ENCODE measurements at places on chromosomes 3 and 15.

DNA sequence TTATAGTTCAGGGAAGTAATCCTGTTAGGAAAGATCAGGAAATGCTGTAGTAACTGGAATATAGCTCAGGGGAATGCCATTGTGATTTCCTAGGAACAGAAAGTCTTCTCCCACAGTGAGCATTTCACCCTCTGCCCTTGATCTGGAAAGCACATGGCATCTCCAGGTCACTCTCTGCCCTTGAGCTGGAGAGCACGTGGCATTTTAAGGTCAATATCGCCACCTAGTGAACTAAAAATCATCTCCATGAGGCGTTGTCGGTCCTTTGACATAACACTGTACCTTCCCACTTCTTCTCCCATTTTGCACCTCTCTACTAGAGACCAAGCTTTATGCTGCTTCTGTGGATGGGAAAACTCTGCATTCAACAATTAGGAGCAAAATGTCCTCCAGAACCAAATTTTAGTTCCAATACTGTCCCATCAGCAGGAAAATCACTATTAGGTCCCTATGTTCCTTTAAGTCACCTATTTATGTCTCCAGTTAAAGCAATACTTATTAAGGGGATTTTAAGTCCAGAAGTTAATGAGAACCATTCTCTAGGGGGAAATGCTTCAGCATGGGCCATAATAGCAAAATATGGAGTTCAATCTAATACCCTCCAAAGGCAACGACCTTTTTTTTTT lies 54.7 kb upstream of the GK5 start:
- DNase-seq: no peak

DNA sequence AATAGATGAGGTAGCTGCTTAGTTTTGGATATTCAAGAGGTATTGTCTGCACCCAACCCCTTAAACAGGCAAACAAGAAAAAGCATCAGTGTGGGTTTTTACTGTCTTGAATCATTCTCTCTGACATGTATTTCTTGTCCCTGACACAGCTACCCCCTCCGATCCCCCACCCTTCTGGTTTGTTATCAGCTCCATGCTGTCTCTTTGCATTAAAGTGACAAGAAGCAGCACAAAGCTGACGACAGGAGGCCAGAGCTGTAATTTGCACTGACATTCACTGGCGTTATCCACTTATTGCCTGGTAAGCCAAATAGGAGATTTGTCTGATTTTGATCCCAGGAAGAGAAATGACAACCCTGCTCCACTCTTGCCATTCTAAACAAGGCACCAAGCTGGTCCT lies 83.3 kb upstream of the SNRK start:
- DNase-seq: no peak

- no peak for DNase-seq
These were observed 723.8 kb downstream of the MECOM start for GRCh38 chr3:168939651-168940238.

DNA sequence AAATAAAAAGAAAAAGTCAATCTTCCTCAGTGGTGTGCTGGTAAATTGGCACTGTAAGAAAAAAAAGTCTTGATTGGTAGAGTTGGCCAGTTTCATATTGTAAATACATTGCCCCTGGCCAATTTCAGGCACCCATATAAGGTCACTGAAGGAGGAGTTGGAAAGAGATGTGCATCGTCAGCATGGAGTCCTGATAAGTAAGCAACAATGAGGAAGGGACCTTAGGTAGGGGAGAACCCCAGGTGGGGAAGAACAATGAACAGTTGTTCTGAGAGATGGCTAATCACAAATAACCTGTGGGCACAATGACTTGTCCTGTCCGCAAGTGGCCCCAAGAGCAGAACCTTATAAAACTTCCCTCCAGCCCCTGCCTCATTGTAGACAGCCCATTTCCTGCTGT lies 8.6 kb upstream of the CYP8B1 start:
- DNase-seq: no peak

GRCh38 chr3:133439563-133439962 lies 39.7 kb downstream of the BFSP2 start:
- no peak for DNase-seq

DNA sequence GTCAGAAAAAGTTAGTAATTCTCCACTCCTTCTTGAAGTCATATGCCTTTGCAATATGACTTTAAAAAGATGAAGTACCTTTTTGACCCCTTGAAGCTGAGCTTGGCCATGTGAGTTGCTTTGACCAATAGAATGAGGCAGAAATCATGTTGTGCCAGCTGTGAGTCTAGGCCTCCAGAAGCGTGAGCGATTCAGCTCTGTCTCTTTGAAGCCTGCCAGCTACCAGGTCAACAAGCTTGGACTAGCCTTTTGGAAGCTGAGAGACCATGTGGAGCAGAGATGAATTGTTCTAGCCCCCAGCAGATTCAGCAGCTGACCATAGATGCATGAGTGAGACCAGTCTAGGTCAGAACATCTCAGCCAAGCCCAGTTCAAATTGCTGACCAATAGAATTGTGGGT lies 69.8 kb upstream of the EOMES start:
- no peak for DNase-seq

GRCh38 chr3:69763458-69763857 lies 24.2 kb downstream of the MITF start:
- DNase-seq: no peak

GRCh38 chr3:133676336-133677118 lies 14.8 kb upstream of the TOPBP1 start:
- no peak for DNase-seq

DNA sequence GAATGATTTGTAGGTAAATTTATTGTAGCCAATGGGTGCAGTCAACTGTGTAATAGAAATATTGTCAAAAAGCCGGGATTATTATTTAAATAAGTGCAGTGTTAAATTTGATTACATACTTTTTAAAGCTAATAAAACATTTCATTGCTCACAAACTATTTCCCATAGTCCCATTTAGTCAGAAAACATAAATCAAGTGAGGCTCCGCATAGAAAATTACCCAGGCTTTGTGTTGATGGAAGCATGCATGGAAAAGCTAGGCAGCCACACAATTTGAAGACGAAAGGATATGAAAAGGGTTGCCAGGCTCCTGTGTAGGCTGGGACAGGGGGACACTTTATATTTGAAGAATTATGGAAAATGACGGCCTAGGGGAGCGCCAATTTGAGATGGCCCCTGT lies 82.3 kb downstream of the LRTM1 start:
- DNase-seq: no peak

DNA sequence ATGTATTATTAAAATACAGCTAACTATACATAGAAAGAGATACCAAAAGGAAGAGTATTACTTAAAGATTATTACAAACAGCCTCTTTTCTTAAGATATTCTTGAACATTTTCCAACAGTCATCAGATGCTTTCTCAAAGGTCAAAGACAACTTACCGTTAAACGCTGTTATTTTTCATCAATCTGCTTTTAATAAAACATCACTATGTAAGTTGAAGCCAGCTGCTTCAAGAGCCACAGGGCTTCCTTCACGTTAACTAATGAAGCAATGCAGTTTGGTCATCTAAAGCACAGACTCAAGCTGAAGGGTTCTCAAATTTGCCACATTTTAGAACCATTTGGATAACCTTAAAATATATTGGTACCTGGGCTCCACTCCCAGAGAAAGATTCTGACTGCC lies 578.8 kb downstream of the ROBO2 start:
- no peak for DNase-seq

DNA sequence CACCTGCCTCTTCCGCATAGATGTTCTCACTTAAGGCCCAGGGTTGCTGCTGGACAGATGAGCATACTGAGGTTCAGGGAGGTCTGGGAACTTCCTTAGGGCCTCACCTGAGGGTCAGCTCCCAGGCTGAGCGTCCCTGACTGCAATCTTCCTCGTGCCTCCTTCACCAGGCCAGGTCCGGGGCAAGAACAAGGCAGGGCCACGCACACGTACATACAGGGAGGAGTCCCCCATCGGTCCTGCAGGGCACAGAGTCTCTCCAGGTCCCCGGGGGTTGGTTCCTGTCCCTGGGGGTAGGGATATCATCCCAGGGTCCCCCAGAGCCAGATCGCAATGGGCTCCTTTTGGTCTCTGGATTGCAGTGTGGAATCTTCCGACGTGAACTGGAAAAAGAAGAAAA lies 130.1 kb downstream of the LRRK1 start:
- DNase-seq: peak; percentile 44

GRCh38 chr15:58329211-58329610 lies 102.6 kb upstream of the LIPC start:
- no peak for DNase-seq

- no peak for DNase-seq
These were observed 54.4 kb downstream of the KLHL6 start for GRCh38 chr3:183500981-183501704.

- DNase-seq: no peak
These were observed 7.9 kb downstream of the LTK start for GRCh38 chr15:41505776-41506175.

- DNase-seq: no peak
These were observed 723.0 kb upstream of the BCHE start for GRCh38 chr3:166560253-166560652.

DNA sequence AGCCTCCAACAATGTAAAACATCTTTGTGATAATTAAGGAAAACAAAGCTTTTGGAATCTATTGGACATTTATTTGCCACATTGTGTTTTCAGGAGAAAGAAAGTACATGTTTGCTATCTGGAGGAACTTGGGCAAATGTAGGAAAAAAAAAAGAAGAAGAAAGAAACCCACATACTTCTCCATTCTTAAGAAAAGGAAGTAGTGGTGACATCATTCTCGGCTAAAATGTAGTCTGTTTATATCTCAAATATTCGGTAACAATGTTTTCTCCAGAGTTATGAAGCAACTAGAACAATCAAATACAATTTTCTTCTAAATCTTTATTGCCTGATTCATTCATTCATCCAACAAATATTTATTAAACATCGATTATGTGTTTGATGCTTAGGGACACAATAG lies 2.3 kb upstream of the TGFBR2 start:
- DNase-seq: no peak

DNA sequence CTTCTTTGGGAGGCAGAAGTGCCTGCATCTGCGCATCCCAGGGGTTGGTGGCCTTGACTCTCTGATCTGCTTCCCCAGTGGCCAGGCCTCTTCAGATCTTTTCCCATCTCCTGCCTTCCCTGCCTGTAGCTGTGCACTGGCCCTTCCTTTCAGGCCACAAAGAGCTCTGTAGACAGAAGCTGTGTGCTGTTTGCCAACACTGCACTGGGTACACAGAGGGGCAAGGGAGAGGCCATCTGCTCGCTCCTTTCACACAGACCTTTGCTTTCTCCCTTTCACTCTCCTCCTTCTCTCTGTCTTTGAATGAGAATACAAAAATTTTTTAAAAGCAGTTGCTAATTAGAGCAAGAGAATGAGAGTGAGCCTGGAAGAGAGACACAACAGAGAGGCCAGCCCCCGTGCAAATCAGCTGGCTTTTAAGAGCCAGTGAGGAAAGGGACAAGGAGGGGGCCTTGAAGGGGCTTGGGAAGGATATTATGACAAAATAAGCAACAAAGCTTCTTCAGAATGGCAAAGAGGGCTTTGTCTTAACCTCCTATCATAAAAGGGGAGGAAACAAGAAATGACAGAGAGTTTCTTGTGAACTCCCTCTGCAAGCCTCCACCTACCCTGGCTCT lies 170.9 kb downstream of the EPHB1 start:
- no peak for DNase-seq

Data from ecto neural progenitor cell (in vitro differentiated cells).